SW 1271 (cell line): ENCODE measurements at places on chromosomes 7 and 10.
A peak's percentile ranks its signal among the peaks of the same experiment; 100 is the strongest.

- DNase-seq = no peak
Measured at GRCh38 chr7:121459148-121459547, 63.0 kb upstream of the FAM3C start.

- no peak for DNase-seq
Measured at GRCh38 chr7:43758822-43759683, 573 bp downstream of the BLVRA start.

- DNase-seq = peak; percentile 31
Measured at GRCh38 chr10:90865401-90865800, 6.4 kb upstream of the RPP30 start.

GRCh38 chr7:151416941-151417315 lies 7.1 kb upstream of the WDR86 start:
- DNase-seq = no peak

- no peak for DNase-seq
Measured at GRCh38 chr10:33350041-33350440, 15.6 kb upstream of the NRP1 start.

DNA sequence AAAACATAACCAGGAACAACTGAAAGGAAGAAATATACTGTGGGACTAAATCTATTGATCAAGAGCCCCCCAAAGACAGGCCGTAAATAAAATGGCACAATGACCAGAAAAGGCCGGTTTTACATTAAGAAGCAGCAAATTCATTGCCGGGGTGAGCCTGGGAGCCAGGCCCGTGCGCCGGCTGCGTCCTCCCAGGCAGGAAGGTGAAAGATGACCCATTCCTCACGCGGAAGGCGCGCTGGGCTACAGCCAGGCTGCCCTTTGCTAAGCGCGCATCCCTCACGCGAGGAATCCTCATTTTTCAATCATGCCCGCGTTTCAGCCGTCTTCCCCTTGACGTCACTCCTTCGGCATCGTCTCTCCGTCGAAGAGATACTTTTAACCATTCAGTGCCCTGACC lies 47.6 kb upstream of the MGMT start:
- no peak for DNase-seq

DNA sequence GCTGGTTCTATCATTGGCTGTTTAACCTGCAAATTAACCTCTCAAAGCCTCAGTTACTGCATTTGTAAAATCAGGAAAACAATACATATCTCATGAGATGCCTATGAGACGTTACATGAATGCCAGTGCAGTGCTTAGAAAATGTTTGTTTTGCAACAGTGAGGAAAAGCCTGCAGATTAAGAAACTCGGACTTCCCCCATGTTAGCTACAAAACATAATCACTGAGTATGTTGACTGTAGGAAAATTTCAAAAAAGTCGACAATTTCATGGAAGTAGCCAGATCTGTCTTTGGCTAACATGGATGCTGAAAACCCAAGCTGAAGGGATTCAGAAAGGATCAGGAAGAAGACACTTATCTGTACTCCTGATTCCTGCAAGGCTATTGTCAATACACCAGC lies 121.4 kb downstream of the TRIL start:
- DNase-seq = no peak

DNA sequence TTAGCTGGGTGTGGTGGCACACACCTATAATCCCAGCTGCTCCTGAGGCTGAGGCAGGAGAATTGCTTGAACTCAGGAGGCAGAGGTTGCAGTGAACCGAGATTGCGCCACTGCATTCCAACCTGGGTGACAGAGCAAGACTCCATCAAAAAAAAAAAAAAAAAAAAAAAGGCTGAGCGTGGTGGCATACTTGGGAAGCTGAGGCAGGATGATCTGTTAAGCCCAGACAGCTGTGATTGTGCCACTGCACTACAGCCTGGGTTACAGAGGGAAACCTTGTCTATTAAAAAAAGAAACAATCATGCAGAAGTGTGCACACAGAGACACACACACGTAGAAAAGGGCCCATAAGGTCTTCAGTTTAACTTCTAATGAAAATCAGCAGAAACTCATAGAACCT lies 150.6 kb downstream of the TPST1 start:
- DNase-seq = no peak

DNA sequence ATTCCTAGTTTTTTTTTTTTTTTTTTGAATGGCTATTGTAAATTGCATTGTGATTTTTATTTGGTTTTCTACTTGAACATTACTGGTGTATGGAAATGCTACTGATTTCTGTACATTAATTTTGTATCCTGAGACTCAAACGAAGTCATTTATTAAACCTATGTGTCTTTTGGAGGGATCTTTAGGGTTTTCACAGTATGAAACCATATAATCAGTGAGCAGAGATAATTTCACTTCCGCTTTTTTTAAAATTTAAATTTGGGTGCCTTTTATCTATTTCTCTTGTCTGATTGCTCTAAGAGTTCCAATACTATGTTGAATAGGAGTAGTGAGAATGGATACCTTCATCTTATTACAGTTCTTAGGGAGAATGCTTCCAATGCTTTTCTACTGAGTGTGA lies 102.7 kb downstream of the ZWINT start:
- no peak for DNase-seq

DNA sequence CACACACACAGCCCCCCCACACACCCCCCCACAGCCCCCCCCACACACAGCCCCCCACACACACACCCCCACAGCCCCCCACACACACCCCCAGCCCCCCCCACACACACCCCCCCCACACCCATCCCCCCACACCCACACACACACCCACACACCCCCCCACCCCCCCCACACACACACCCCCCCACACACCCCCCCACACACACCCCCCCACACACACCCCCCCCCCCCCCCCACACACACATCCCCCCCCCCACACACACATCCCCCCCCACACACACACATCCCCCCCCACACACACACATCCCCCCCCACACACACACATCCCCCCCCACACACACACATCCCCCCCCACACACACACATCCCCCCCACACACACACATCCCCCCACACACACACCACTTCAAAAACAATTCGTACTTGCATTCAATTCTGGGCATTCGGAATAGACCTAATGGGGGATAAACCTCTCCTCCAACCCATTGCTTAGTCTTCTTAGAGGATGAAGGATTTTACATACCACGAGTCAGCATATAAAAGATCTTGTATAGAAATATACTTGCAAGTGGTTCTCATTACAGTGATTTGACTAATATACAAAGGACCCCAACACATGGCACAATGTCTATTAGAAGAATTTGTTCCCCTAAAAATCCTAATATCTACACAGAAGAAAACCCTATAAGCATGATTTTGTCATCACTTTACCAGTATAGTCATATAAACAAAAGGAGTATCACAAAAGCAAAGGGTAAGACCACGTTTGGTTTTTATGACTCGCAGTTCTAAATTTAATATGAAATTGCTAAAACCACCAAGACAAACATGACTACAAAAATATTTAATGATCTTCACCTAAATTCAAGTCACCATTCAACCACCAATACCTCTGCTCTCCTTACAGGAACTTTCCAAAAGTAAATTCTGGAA lies 80.9 kb downstream of the DIP2C start:
- DNase-seq = no peak

DNA sequence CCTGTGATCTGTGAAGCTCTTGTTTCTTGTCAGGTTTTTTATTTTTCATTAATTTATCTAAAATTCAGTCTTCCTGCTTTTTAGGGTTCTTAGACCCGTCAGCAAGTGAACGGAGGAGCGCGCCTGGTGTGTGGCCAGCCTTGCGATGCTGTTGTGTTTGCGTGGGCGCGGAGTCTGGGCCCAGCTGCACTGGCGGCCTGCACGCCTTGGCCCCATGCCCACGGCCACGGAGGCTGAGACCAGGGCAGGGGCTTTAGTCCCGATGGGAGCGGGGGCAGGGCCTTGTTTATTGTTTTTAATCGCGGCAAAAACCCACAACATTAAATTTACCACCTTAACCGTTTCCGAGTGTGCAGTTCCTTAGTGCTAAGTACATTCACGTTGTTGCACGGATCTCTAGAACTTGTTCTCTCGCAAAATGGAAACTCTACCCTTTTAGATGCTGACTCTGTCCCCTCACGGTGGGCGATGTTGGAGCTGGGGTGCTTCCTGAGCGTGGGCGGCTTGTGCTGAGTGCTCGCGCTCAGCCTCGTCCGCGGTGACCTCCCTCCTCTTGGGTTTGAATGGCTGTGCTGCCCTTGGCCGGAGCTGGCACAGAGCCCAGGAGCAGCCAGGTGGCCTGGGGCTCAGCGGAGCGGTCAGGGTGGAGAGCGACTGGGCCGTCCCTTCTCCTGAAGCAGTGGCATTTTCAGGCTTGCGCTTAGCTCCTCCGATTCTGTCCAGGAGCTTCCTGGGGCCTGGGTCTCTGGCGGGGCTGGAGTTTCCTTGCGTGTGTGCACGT lies 69.1 kb downstream of the INPP5A start:
- DNase-seq = no peak

- DNase-seq = no peak
Measured at GRCh38 chr10:36209480-36209879, 567.4 kb upstream of the FZD8 start.

GRCh38 chr10:123964953-123965352 lies 73.3 kb upstream of the CPXM2 start:
- no peak for DNase-seq

GRCh38 chr10:88620441-88620840 lies 33.9 kb downstream of the LIPJ start:
- DNase-seq = no peak

- no peak for DNase-seq
Measured at GRCh38 chr7:98187138-98187502, 24.1 kb upstream of the BHLHA15 start.

DNA sequence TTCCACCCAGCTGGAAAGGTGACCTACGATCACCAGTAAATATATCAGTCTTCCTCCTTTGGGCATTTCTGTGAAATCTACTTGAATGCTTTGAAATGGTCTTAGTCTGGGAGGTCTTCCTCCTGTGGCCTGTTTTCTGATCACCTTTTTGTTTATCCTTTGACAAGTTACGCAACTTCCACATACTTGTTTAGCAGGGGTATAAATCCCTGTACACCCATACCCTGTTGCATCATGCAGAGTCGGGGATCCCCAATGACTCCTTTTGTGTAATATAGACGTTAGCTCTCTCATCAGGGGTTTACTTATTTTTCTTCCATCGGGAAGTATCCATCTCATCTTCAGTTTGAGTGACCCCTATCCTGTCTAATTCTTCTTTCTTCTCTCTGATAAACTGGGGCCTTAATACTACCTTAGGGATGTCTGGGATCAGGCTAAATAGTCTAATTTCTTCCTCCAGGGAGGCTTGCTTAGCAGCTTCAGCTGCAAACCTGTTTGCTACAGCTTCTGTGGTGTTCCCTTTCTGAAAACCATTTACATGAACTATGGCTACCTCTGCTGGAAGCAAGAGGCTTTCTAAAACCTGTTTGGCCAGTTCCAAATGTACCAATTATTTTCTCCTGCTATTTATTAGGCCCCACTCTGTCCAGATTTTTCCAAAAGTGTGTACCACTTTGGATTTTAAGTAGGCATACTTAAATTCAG lies 25.8 kb downstream of the MAPK8 start:
- no peak for DNase-seq

DNA sequence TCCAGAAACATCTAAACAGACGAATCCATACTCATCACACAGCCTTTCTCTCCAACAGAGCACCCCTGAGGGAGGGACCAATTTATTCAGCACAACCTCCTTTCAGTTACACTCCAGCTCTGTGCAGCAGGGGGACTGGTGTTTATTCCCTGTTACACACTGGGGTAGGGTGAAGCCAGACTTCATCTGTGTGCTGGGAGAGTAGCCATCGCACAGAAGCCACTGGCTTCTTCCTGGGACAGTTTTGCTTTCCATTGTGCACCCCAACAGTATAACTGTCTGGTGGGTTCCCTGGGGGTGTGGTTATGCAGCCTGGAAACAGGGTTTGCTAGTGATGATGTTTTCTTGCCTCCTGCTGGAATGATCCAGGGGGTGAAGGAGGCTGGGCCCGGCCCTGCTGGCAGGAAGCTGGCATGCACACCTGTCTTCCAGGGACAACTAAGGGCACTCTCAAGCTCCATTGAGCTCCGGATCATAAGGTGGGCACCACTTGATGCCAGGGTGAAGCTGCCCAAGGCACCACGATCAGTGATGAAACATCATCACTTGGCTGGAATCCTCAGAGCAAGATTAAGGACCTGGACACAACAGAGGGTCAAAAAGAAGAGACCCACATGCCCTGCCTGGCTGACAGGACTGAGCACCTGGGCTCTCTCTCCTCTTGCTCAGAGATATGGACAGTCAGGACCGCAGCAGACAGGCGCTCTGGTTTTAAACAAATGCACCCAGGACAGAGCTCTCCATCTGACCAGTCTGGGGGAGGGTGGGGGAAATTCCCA lies 293.2 kb downstream of the GRID1 start:
- DNase-seq = no peak

DNA sequence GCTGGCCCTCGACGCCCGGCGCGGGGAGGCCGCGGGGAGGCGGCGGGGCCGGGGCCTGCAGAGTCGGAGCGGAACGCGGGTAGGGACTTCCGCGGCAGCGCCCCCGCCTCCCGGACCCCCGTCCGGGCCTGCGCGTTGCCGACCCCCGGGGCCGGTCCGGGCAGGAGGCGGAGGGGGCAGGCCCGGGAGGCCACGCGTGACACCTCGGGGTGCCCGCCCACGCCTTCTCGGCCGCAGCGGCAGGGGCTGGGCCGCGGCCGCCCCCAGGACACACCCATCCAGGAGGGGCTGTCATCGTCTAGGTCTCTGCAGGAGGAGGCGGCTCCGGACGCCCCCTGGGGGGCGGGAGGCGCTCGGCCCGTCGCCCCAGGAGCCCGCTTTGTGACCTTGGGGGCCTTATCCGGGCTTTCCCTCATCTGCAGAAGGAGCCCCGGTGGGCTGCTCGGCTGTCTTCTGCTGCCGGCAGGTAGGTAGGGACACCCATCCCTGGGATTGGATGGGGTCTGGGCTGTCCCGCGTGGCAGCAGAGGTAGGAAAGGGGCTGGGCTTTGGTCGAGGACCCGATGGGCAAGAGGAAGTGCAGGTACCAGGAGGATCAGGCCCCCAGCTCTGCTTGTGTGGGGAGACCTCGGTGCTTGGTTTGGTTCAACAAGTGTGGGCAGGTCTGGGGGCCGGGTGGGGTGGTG lies 569 bp downstream of the ZNF316 start:
- DNase-seq = no peak

- DNase-seq = no peak
Measured at GRCh38 chr7:117381362-117381761, 45.9 kb downstream of the ASZ1 start.

- DNase-seq = no peak
Measured at GRCh38 chr10:124696446-124697392, 47.5 kb downstream of the FAM53B start.

DNA sequence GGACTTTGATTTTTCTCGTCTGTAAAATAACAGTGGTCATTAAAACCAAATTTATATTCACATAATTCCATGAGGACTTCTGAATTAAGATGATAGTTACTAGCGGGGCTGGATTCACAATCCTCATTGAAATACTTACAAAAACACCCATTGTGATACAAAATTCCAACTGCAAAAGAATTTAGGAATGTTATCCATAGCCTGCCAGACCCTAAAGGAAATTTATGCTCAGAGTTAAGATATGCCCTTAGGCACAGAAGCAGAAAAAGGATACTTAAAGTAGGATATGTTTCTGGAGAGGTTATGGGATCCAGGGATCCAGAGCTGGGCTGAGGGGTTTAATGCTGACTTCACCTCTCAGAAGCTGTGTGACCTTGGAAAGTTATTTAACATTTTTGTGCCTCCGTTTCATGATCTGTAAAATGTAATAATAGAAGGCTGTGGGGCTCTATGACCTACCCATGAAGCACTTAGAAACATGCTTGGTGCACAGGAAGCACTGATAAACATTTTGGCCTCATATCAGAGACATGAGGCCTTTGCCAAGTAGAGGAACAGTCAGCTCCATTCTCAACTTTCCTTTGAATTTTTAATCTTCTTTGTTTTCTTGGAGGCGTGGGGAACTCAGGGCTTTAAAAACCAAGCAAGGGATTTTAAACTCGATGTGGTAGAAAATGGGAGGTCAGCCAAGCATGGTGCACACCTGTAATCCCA lies 744.7 kb downstream of the KCNMA1 start:
- no peak for DNase-seq
